ENCODE measurements at places on chromosomes 6 and 20.

- no peak for DNase-seq
These were observed 29.4 kb downstream of the MDGA1 start for GRCh38 chr6:37668251-37668650.

- no peak for DNase-seq
These were observed 3.8 kb upstream of the LRRN4 start for GRCh38 chr20:6057691-6058090.

GRCh38 chr6:26294302-26294701, 70.7 kb upstream of the BTN3A2 start:
- DNase-seq = no peak

DNA sequence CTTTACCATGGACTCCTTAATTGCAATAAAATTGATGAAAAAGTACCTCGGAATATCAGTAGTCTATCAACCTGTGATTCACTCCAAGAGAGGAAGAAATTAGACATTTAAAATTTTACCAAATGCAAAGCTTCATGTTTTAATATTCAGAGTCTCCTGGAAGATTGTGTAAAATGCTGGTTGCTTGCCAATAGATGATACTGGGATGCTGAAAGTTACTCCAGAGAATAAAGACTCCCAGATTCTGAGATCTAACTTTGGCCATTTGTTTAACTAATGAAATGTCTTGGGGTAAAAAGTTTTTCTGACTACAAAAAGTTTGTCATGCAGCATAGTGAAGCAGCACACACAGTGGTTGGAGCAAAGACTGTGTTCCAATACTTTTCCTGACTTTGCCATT, 176.7 kb upstream of the RSPO3 start:
- no peak for DNase-seq

GRCh38 chr6:3325210-3325609, 66.5 kb downstream of the PSMG4 start:
- DNase-seq = no peak

GRCh38 chr6:27474172-27474465, 1.2 kb upstream of the ZNF184 start:
- DNase-seq = no peak

- DNase-seq = peak; percentile 48
These were observed 214.4 kb downstream of the RNF144B start for GRCh38 chr6:18601516-18602020.
